NCI-H446 treated with DMSO at 0.1 percent for 48 hours (cell line): ENCODE measurements at places on chromosomes 2 and 18.

DNA sequence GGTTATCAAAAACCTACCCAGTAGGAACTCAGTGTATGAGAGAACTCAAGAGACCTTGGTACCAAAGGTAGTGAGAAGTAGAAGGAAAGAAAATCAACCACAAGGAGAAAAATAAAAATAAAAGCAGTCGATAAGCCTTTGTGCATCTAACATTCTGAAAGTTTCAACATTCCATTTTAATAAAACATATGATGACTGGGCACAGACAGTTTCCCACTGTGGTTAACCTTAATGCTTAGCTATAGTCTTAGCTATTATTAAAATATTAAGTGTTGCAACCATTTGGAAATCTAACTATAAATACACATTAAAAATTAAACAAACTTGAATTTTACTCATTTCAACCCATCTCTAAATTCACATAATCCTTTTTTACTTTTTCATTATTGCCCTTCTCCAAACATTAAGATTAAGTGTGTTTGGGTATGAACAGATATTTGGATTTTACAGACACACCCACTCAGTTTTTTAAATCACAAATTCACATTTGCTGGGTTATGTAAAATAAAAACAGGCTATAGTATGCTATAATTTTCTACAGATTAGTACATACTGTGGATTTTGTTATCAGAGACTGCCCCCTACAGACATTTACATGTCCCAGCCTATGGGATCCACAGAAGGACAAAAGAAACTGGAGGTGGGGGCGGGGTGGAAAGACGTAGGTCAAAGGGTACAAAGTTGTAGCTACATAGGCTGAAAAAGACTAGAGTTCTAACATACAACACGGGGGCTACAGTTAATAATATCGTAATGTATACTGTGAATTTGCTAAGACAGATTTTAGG lies 32.8 kb downstream of the SRBD1 start:
- DNase-seq = no peak

GRCh38 chr2:66866331-66867062 lies 431.6 kb downstream of the MEIS1 start:
- no peak for DNase-seq

DNA sequence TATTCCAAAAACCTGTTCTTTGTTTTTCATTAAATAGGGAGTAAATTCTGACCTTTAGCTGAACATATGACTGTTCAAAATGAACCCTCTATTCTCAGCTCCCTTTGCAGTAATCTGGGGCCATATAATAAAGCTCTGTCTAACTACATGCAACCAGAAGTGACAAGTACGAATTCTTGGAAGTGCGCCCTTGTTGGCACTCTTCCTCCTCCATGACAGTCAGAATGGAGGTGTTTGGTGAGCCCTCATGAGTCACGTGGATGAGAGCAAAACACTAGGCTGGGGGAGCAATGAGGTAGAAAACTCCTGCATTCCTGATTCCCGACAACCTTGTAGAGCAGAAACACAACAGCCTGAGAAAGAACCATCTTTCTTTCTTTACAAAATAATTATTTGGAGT lies 552.9 kb downstream of the FBXO15 start:
- DNase-seq = no peak

DNA sequence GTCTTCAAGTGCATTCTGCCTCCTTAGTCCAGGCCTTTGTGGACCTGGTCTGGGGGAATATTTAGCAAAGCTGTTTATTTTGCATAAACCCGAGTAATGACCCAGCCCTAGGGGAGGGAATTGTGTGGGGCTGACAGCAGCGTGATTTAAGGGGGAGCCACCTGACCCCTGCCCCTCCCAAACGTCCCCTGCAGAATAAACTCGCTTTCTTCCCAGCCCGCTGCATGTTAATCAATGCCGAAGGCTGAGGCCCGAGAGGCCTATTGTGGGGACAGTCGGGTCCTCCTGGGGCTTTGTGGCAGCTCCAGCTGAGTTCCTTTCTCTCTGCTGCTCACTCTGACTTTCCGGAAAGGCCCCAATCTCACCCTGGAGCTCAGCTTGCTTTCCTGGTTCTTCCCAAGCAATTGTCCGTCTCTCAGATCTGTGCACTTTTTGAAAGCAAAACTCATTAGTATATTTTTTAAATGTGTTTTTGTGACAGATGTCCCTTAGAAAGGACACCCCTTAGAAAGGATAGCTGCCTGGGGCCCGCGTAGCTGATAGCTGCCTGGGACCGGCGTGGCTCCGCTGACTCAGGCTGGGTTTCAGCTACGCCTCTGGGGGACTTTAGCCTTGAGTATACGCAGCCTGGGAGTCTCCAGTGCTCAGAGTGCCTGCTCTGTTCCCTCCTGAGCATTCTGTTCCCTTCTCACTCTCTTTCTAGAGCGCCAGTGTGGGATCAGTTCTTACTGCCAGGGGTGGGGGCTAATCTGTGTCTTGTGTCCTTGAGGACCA lies 158.3 kb downstream of the GLI2 start:
- DNase-seq = no peak

DNA sequence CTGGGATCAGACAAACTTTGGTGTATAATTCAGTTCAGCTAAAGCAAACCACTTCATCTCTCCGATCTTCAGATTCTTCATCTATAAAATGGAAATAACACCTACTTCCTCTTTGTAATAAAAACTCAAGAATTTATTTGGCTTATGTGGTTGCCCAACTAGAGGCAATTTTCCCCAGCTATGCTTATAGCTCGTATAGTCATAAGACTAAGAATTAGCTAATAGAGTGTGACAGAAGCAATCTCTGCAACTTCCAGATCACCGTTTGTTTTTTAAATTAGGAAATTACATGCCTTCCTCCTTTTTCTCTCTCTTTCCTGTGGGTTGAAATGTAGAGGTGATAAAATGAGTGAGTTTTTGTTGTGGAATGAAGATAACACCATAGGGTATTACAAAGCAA lies 35.3 kb upstream of the KCNF1 start:
- no peak for DNase-seq

DNA sequence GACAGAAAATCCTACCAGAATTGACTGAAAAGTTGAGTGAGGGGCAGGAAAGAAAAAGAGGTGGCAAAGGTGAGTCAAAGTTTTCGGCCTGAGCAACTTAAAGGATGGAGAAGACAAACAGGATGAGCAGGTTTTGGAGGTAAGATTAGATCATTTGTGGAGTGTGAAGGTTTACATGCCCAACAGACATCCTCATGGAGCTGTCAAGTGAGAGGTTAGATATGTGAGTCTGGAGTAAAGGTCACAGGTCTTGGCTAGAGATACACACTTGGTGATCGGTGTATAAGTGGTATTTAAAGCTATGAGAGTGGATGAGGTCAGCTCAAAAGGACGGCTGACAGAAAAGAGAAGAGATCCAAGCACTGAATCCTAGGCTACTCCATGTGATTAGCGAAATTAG lies 11.1 kb upstream of the MYL12A start:
- no peak for DNase-seq

GRCh38 chr2:56121995-56122394 lies 61.8 kb upstream of the CCDC85A start:
- no peak for DNase-seq

GRCh38 chr2:111165084-111165483 lies 44.4 kb downstream of the BCL2L11 start:
- no peak for DNase-seq

DNA sequence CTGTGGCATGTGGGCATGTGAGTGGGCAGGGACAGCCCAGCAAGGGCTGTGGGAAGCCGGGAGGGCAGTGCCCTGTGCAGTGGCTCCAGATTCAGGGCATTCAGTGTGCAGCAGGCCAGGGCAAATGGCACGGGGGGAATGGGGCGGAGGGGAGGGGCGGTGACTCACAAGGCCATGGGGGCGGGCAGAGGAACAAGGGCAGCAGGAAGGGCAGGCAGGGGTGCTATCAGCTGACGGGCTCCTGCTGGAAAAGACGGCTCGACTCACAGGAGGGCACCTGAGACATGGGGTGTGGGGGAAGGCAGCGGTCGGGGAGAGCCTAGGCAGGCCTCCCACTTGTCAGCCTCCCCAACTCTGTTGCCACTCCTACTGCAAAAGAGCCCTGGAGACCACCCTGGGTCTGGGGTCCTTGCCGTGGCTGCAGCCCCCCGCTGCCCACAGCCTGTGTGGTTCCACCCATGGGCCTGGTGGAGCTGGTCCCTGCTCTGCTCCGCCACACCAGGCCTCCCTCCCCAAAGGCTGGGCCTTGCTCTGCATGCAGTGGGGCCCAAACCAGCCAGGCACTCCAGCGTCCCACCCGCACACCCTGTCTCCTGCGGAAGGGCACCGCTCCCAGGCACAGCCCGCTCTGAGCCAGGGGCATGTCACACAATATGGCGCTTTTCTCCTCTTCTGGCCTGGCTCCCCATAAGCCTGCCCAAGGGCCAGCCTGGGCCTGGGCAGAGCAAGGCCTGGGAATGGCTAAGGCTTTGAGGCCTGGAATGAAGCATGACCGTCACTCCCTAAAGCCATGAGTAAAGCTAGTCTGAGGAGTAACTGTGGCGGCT lies 25.9 kb downstream of the HS6ST1 start:
- no peak for DNase-seq

DNA sequence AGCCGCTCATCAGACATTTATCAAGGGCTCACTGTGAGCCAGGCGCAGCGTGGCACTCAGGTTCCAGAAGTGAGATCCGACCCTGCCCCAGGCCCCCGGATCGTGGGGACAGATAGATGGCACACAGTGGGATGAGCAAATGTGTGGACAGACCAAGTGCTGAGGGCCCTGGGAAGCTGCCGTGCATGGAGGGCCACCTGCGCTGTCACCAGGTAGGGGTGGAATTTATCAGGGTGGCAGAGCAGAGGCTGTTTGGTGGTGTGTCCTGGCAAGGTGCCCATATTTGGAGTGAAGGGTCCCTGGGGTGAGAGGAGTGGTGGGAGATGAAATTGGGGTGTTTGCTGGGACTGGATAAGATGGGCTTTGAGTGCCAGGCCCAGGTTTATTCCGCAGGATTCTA lies 92.8 kb upstream of the HS6ST1 start:
- no peak for DNase-seq

DNA sequence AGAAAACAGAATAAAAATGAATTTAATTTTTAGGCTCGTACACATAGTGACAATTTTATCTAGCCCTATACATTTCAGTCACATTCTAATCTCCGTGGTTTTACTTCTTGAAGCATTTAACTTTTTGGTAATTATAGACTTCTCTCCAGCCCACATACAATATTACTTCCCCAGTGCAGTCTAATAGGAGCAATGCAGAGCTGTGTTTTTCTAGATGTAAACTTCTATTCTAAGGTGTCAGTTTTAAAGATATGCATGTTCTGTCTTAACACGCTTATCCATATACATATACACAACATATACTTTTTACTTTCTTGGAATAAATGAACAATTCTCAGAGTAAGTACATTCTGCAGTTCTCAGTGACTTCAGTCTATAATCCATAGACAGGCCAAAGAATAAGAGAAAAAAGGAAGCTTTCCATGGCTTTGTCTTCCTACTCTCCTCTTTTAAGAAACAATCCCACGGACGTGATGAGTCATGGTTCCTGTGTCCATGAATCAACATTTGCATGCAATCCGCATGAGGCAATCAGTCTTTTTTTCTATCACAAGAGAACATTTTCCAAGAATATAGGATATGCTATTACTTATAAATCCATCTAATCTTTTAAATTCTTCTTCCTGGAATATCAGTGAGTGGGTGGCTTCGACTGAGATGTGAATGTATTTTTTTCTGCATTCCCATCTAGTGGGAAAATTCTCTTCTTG lies 42.8 kb downstream of the CCDC102B start:
- DNase-seq = no peak

- no peak for DNase-seq
Observed at GRCh38 chr2:148553332-148553887, 91.1 kb upstream of the EPC2 start.

- no peak for DNase-seq
Observed at GRCh38 chr2:142866426-142866825, 11.0 kb upstream of the KYNU start.

DNA sequence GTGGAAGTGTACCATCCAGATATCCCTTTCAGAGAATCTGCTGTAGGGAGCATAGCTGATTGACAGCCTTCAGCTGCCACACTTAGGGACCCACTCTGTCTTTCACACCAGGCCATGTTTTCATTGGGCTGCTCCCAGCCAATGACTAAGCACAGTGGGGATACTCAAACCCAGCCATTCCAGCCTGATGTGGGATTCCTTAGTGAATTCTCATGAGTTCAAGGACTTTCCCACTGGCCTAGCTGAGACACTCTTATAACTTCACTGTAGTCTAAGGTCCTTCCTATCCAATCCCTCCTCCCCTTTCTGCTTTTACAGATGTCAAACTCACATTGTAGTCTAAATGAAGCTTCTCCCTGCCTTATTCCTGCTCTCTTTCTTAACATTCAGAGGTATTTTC lies 201.2 kb downstream of the PIK3C3 start:
- DNase-seq = no peak

DNA sequence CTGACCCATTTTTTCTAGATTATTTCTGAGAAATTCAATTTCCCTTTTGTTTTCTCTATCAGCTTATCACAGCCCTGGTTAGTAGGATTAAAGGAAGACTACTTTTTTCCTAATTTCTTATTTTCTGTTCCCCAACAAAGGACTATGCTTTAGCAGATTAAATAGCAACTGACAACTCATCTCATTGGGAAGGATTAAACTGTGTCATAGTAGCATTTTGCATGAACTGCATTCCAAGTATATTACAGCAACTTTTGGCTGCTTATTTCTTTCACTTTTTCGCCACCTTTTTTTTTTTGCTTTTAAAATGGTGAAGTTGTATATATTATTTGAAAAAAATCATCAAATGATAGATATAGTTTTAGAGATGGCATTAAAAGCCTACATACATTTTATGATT lies 570.3 kb downstream of the FBXO15 start:
- DNase-seq = no peak

GRCh38 chr2:143088388-143088787 lies 40.8 kb upstream of the ARHGAP15 start:
- no peak for DNase-seq

DNA sequence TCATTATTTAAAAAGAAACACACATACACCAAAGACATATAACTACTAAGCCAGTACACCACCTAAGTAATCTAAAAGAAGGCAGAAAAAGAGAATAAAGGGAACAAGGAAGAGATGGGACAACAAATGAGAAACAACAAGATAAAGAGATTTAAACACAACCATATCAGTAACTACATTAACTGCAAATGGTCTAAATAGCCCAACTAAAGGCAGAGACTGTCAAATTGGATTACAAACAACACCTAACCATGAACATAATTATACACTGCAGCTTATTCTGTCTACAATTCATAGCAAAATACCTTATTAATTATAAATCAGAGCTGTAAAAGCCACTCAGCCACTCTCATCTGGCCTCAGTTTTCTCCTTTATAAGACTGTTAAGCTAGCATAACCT lies 15.0 kb downstream of the PPP4R1 start:
- DNase-seq = no peak

- DNase-seq = no peak
Observed at GRCh38 chr2:26202981-26203490, 30.1 kb downstream of the GAREM2 start.

DNA sequence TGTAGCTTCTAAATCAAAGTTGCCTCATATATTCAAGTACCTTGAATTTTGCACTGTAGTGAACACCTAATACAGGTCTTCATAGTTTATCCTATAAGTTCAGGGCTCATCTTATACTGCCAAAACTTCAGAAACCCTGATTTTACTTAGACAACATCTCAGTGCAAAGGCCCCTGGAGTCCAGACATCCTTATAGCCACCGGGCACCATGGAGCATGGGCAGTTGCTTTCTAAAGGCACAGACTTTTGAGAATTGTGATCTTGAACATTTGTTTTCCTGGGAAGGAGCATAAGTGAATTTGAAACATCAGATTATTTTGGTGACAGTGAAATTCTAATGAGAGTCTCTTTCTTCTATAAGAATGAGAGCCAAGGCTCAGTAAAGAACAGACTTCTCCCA lies 292.3 kb downstream of the CYRIA start:
- no peak for DNase-seq

GRCh38 chr2:126653109-126653508 lies 2.8 kb upstream of the GYPC start:
- no peak for DNase-seq

- DNase-seq = peak; percentile 62
Observed at GRCh38 chr2:74421221-74421870, at the start of the genes C2orf81 and WDR54. TSS of gene C2orf81 (minus strand) at chr2:74421619. CDS start at chr2:74421560, 59 bp downstream. TSS of gene WDR54 (plus strand) at chr2:74421730. CDS start at chr2:74422154, 424 bp downstream.
